ENCODE measurements at places on chromosomes 13 and 19. TPM values are rescaled to one million over a fixed set of nuclear protein-coding genes. Genes with fewer than 3 reads are reported as not detected.

Gene SLAIN1
- total RNA-seq: 16.2 TPM

DNA sequence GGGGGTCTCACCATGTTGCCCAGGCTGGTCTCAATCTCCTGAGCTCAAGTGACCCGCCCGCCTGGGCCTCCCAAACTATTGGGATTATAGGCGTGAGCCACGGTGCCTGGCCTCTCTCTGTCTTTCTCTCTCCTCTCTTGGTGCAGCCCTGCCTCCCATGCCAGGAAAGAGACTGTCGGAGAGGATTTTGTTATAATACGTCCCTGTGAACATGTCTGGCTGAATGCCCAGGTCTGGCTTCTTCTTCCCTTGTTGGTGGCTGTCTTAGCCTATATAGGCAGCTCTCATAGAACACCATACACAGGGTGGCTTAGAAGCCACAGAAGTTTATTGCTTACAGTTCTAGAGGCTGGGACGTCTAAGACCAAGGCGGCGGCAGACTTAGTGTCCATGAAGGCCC lies 46.4 kb downstream of the PEX11G start:
- H3K4me1 ChIP-seq: no peaks in the 10 kb centered on the region
- peak overlapping the region; percentile 30 for H3K27ac ChIP-seq
- DNase-seq: no peak
- peaks cover 79% of the 10 kb centered on the region for H3K36me3 ChIP-seq
- no peaks in the 10 kb centered on the region for H3K27me3 ChIP-seq

GRCh38 chr13:25762795-25763377 lies 288.9 kb downstream of the SHISA2 start:
- no peak overlapping the region for H3K27ac ChIP-seq
- no peaks in the 10 kb centered on the region for H3K27me3 ChIP-seq
- no peaks in the 10 kb centered on the region for H3K4me1 ChIP-seq
- no peak for DNase-seq

- DNase-seq: no peak
- no peaks in the 10 kb centered on the region for H3K27me3 ChIP-seq
- H3K27ac ChIP-seq: no peak overlapping the region
- H3K4me3 ChIP-seq: no peak overlapping the region
Observed at GRCh38 chr13:46731535-46731934, 65.4 kb downstream of the ESD start.

DNA sequence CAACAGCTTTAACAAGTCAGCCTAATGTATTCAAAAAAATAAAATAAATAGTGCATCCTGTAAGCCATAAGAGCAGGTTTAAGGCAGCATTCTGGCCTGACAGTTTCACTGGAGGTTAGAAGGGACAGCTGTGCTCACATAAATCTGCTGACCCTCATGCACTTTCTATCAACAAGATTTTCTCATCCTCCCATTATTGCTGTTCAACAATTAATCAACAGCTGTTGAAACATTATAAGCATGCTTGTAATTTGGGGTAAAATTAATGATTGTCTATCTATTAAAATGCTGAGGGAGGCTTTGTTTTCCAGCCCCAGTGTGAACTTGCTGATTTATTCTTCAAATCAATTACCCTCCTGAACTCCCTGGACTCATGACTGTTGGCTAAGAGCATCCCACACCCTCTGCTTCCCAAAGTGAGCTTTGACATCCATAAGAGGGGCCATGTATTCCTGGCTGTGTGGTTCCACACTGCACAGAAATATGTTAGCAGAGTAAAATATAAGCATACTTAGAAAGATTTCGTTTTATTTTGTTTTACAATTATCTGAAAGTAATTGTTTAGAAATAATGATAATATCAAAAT lies 492.4 kb downstream of the EFNB2 start:
- H3K4me3 ChIP-seq: no peak overlapping the region
- H3K4me1 ChIP-seq: no peaks in the 10 kb centered on the region
- no peak overlapping the region for H3K27ac ChIP-seq
- no peaks in the 10 kb centered on the region for H3K36me3 ChIP-seq

Gene TEAD2
- total RNA-seq: 5.3 TPM

DNA sequence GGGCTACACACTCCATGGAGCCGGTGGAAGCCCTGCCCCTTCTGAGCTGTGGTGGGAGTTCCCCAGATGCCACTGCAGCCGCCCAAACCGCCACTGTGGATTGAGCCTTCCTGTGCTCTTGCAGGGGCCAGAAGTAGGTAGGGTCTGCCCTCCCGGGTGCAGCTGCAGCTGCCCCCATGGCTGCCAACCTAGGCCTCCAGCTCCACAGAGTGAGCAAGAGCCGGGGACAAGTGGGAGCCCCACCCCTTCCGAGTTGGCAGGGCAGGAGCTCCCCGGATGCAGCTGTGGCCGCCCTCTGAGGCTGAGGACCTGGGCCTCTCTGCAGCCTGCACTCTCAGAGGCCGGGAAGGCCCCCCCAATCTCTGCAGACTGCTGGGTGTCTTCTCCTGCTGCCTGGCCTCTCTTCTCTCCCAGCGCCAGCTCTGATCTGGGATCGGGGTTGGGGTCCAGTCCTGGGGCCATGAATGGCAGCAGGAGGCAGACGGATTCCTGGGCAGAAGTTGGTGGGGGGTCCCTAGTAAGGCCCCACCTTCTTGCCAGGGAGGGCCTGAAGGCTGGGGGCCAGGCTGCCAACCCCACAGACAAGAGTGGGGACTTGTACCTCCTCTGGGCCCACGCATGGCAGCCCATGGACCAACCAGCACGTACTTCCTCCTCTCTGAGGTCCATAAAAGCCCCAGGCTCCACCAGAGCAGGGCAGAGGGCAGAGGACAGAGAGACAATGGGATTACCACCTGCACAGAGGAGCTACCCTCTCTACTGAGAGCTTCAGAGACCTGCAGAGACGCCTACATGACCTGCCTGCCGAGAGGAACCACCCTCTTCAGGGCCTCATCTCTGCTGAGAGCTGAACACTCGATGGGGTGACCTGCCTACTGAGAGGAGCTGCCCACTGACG lies 28.9 kb downstream of the AP2S1 start:
- peak; percentile 54 for DNase-seq
- peaks cover 61% of the 10 kb centered on the region for H3K4me1 ChIP-seq
- no peaks in the 10 kb centered on the region for H3K36me3 ChIP-seq
- H3K27ac ChIP-seq: peak overlapping the region; percentile 90

DNA sequence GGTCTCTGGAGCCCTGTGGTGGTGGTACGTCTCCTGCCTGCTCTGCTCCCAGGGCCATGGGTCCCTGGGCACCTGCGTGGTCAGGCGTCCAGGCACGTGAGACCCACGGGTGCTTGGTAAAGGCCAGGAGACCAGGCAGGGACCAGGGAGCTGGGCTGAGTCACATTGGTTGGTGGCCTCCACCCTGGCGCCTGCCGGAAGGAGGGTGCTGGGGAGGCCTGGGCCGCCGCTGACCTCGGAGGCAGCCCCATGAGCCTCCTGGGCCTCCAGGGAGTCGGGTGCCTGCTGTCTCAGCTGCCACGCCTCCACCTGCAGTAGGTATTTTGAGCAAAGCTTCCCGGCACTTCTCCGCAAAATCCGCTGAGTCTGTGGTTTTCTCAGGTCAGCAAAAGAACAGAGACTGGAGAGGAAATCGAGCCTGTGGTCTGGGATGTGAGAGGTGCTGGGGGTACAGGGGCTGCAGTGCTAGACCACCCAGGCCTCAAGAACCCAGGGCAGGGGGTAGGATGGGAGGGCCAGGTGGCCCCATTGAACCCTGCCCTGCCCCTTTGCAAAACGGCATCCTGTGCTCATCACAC lies 3.6 kb upstream of the PLK5 start:
- no peaks in the 10 kb centered on the region for H3K36me3 ChIP-seq
- H3K27me3 ChIP-seq: peaks cover 43% of the 10 kb centered on the region
- H3K27ac ChIP-seq: no peak overlapping the region
- peaks cover 5% of the 10 kb centered on the region for H3K4me1 ChIP-seq

GRCh38 chr19:5358173-5358800 lies 17.7 kb upstream of the PTPRS start:
- H3K27ac ChIP-seq: no peak overlapping the region

GRCh38 chr19:16316506-16316882 lies 8.1 kb upstream of the KLF2 start:
- DNase-seq: no peak
- H3K27ac ChIP-seq: peak overlapping the region; percentile 16
- H3K4me1 ChIP-seq: peaks cover 31% of the 10 kb centered on the region
- H3K36me3 ChIP-seq: no peaks in the 10 kb centered on the region
- no peak overlapping the region for H3K4me3 ChIP-seq

GRCh38 chr19:4375164-4376027 lies 25.0 kb downstream of the SH3GL1 start:
- H3K36me3 ChIP-seq: no peaks in the 10 kb centered on the region
- H3K27ac ChIP-seq: peak overlapping the region; percentile 65
- peak; percentile 59 for DNase-seq
- no peaks in the 10 kb centered on the region for H3K27me3 ChIP-seq
- peaks cover 95% of the 10 kb centered on the region for H3K4me1 ChIP-seq

Gene GFY
- total RNA-seq: not detected

DNA sequence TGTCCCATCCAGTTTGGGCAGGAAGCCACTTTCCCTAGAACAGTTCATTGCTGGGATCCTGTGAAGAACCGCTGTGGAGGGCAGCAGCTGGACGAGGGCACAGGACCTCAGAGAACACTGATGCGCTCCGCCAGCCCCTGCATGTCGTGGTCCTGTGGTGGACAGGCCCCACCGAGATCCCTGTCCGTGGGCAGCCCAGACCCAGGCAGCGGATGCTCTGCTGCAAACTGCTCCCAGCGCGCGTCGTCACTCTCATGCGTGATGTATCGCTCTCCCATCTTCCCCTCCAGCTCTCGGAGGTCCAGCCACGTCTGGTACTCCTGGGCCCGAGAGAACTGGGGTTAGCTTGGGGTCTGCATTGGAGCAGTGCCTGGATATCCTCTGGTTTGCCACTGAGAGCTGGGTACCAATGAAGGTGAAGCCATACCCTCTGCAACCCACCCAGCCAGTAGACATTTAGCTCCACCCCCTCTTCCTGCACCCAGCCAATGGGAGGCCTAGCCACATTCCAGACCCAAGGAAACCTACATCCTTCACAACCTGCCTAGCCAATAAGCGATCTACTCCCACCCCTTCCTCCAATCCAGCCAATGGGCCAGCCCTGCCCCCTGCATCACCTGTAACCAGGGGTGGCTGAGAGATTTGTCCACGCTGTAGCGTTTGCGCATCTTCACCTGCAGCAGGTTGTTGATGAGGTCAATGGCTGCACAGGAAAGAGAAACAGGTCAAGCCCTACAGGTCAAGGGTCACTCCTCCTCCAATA lies 13.6 kb upstream of the DACT3 start:
- peaks cover 69% of the 10 kb centered on the region for H3K36me3 ChIP-seq
- no peak overlapping the region for H3K27ac ChIP-seq
- no peak overlapping the region for H3K4me3 ChIP-seq
- no peak for DNase-seq
- H3K27me3 ChIP-seq: no peaks in the 10 kb centered on the region

DNA sequence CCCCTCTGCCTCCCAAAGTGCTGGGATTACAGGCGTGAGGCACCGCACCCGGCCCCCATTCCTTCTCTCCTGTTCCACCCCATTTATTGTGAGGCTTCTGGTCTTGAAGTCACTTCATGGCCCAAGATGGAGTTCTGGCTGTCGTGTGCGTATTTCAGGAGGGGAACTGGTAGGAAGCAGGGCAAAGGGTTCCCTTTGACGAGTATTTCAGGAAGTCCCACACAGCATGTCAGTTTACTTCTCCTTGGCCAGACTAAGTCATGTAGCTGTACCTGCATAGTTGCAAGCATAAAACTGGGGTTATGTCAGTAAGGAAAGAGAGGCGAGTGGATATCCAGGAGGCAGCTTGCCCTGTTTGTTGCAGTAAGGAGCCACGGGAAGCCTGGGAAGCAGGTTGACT lies 10.1 kb downstream of the WDR62 start:
- H3K4me1 ChIP-seq: no peaks in the 10 kb centered on the region
- no peak for DNase-seq
- H3K36me3 ChIP-seq: no peaks in the 10 kb centered on the region
- no peak overlapping the region for H3K4me3 ChIP-seq
- H3K27me3 ChIP-seq: no peaks in the 10 kb centered on the region
- H3K27ac ChIP-seq: no peak overlapping the region

GRCh38 chr13:111219950-111220349 lies 100.5 kb upstream of the TEX29 start:
- DNase-seq: no peak
- H3K36me3 ChIP-seq: peaks cover 36% of the 10 kb centered on the region
- H3K27me3 ChIP-seq: no peaks in the 10 kb centered on the region
- no peak overlapping the region for H3K4me3 ChIP-seq
- H3K4me1 ChIP-seq: peaks cover 16% of the 10 kb centered on the region
- H3K27ac ChIP-seq: no peak overlapping the region

DNA sequence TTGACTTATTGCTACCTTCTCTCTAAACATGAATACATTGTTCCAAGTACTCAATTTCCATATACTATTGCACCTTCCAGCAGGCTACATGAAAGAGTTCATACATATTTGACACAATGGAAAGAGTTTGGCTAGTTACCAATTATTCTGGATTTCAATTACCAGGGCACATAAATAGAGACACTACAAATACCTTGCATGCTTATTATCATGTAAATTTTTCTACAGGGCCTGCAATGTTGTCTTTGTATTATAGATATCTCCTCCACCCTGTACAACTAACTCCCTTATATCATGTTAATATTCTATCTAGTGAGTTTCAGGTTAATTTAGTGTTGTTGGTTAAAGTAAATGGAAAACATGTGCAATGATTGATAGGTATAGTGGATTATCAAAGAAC lies 540.7 kb upstream of the SLITRK5 start:
- H3K4me1 ChIP-seq: no peaks in the 10 kb centered on the region
- H3K36me3 ChIP-seq: no peaks in the 10 kb centered on the region
- no peak overlapping the region for H3K4me3 ChIP-seq
- no peaks in the 10 kb centered on the region for H3K27me3 ChIP-seq
- H3K27ac ChIP-seq: no peak overlapping the region

Gene PRR20A
- not detected for total RNA-seq

Gene LGALS4
- 4.5 TPM for total RNA-seq

GRCh38 chr19:45251452-45252354 lies 632 bp downstream of the MARK4 start:
- no peaks in the 10 kb centered on the region for H3K27me3 ChIP-seq
- peak; percentile 23 for DNase-seq
- peak overlapping the region; percentile 81 for H3K4me3 ChIP-seq
- H3K36me3 ChIP-seq: no peaks in the 10 kb centered on the region
- H3K27ac ChIP-seq: peak overlapping the region; percentile 50

DNA sequence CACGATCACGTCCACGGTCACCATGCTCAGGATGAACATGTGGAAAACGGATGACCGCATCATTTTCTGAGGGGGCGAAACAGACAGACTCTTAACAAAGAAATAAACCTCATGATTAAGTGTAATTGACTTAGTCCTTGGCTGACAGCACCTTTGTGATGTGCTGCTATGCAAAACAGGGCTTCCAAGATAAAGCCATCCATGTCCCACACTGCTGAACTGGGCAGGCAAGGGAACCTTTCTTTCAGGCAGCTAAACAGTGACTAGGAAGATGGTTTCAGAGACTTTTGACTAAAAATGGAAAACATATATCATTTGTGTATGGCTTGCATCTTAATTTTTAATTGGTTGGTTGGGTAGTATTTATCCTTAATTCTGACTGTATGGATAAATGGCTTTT lies 157.8 kb downstream of the NALCN start:
- no peak for DNase-seq
- no peak overlapping the region for H3K4me3 ChIP-seq
- H3K27me3 ChIP-seq: no peaks in the 10 kb centered on the region
- no peaks in the 10 kb centered on the region for H3K4me1 ChIP-seq

Gene MAP2K2
- total RNA-seq: 126 TPM
